NCI-H187 treated with DMSO at 0.1 percent for 48 hours (cell line): ENCODE measurements at places on chromosomes 12 and 14.
A peak's percentile ranks its signal among the peaks of the same experiment; 100 is the strongest.

- no peak for DNase-seq
Observed at GRCh38 chr14:71632440-71632946, 299.7 kb upstream of the RGS6 start.

DNA sequence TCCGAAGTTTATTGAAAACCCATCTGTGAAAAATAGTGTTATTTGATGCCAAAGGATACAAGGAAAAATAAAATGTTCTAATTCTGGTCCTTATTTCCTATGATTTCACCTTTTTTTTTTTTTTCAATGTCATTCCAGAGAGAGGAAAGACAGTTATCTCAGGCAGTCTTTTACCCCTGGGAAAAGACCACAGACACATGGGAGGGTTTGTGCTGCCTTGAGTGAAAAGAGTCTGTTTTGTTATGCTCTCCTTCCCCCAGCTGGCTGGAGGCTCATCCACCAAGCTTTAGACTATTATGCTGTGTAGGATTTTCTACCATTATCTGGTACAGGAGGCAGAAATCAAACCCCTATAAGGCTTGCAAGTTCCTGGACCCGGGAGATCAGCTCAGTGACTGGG is 151.8 kb downstream of the CRADD start:
- no peak for DNase-seq

DNA sequence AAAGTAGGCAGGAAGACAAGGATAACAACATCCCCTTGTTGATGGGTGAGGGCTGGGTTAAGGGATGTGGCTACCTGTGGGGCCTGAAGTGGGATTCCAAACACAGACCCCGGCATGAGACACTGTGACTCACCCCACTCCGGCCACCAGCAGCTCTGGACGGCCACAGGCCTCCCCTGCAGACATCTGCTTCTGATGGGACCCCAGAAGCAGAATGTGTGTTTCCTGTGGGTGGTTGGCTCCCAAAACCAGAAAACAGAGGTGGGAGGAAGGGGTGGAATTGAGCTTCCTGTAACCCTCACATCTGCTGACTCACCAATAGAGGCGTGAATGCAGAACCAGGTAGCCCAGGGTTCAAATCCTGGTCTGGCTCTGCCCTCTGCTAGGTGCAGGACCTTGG is 216.6 kb upstream of the PWP1 start:
- DNase-seq = no peak

GRCh38 chr14:41362139-41362538 is 244.5 kb upstream of the LRFN5 start:
- DNase-seq = no peak

GRCh38 chr12:86435053-86435452 is 178.9 kb upstream of the MGAT4C start:
- DNase-seq = no peak

GRCh38 chr14:95296966-95297365 is 22.7 kb downstream of the CLMN start:
- DNase-seq = no peak

GRCh38 chr12:105324704-105325103 is 5.8 kb upstream of the C12orf75 start:
- no peak for DNase-seq

- peak; percentile 83 for DNase-seq
Observed at GRCh38 chr12:57261428-57261865, 10.5 kb upstream of the STAC3 start.

DNA sequence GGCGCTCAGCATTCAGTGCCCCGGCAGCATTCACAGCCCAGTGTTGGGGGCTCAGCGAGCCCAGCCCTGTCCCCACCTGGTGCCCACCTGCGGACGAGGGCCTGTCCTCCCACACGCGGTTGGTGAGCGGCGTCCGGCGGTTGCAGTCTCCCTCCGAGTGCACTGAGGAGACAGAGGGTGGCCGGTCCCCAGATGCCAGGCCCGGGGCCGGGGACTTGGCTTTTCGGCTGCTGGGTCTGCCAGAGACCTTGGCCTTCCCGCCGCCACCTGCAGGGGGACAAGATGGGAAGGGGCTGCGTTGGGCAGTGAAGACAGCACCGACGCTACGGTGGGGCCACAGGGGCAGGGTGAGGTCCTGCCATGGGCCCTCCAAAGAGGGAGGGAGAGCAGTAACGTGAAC is 31.2 kb downstream of the RFLNA start:
- DNase-seq = no peak

DNA sequence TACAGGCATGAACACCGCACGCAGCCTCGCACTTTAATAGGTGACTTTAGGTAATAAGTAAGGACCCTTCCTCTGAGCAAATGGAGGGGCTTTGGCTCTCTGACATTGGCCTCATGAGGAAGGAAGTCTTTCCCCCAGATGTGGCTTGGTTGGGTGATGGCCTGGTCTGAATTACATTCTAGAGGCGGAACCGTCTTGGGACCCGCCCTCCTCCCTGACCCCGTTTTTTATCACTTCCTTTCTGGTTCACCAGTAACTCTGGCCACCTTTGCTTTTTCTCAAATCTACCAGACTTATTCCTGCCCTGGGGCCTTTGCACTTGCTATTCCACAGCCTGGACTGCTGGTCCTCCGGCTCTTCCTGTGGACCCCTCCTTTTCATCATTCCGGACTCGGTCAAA is 13.4 kb downstream of the ALDH2 start:
- no peak for DNase-seq

GRCh38 chr12:46659824-46660223 is 166.0 kb downstream of the SLC38A4 start:
- no peak for DNase-seq

GRCh38 chr14:54568821-54569595 is 2.1 kb downstream of the SAMD4A start:
- DNase-seq = no peak

DNA sequence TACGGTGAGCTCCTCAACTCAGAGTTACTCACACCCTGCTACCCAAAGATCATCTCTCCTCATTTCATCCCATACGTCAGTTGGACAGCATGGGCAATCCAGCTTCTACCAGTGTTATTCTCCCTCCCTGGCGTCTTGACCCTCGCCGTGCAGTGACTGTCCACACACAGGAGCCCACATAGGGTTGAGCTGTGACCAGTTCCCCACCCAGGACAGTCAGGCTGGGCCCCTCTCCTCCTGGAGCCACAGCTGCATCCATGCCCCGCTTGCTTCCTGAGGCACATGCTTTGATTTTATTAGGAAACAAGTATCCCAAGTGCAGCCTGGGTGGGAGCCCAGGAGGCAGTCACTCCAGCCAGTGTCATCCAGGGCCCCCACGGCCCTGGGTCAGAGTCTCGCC is 140.3 kb upstream of the SFSWAP start:
- DNase-seq = no peak

DNA sequence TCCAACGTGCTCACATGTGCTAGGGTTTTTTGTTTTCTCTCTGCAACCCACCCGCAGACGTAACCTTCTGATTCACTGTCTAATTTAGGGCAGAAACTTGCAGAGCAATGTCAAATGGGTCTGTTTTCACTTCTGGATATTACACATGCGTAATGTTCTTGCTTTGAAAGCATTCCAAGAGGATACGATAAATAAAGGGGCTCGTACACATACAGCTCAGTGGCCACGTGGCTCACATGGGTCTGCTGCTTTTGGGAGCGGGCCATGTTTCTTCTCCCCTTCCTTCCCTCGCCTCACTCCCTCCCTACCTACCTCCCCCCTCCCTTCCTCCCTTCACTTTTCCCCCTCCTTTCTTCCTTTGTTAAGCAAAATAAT is 23.4 kb downstream of the CACNA1C start:
- no peak for DNase-seq

GRCh38 chr14:98623788-98624415 is 648.1 kb downstream of the BCL11B start:
- no peak for DNase-seq

- no peak for DNase-seq
Observed at GRCh38 chr12:1758887-1759286, 61.5 kb upstream of the LRTM2 start.

- DNase-seq = no peak
Observed at GRCh38 chr14:64213086-64213485, 81.1 kb downstream of the ESR2 start.

- no peak for DNase-seq
Observed at GRCh38 chr14:76776428-76777251, 15.4 kb downstream of the VASH1 start.

GRCh38 chr14:97046967-97047366 is 249.8 kb downstream of the VRK1 start:
- DNase-seq = no peak

DNA sequence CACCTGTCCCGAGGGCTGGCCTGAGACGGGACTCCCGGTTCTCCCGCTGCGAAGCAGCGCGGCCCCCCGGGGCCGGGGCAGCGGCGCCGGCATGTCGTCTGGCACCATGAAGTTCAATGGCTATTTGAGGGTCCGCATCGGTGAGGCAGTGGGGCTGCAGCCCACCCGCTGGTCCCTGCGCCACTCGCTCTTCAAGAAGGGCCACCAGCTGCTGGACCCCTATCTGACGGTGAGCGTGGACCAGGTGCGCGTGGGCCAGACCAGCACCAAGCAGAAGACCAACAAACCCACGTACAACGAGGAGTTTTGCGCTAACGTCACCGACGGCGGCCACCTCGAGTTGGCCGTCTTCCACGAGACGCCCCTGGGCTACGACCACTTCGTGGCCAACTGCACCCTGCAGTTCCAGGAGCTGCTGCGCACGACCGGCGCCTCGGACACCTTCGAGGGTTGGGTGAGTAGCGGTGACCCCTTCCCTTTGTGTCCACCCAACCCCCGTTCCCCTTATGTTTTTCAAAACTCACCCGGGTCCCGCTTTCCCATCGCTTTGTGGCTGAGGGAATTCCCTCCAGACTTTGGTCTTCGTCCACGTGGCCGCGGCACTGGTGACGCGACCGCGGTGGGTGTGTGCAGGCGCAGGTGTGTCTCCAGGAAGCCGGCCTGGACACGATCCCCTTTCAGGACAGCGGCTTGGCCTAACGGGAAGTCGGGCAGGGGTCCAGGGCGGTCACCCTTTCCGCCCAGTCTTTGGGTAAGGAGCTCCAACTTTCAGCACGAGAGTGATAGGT is 826 bp downstream of the PRKCH start:
- DNase-seq = no peak

DNA sequence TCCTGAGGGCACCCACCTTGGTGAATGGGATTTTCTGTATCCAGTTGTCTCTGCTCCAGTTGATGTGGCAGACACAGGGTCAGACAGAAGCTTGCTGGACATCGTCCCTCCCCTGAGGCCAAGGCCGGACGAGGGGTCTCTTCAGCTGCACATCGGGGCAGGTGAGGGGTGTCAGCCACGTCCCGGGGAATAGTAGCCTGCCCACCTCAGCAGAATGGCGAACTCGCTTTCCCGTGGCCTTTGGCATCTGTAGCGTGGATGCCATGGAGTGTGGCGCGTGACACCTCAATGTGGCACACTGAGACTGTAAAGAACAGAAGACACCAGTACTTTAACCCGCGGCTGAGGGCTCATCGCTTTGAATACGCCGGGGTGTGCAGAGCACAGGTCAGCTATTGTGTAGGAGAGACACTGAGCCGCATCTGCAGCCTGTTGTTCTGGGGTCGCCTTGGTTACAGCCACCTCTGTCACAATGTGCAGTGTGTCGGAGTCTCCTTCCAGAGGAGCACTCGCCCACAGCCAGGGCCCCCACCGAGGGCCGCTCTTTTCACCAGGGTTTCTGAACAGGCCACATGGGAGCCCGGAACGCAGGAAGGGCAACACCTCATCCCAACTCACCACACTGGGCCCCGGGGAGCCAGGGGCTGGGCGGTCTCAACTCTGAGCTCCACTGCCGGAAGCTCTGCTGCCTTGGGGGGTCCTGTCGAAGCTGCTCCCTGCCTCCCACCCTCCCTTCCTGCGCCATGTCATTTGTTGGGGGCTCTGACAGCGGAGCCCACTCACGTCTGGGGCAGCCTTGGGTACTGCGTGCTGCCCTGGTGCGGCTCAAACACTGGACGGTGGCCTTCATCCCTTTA is 77.0 kb downstream of the ADGRD1 start:
- DNase-seq = no peak

DNA sequence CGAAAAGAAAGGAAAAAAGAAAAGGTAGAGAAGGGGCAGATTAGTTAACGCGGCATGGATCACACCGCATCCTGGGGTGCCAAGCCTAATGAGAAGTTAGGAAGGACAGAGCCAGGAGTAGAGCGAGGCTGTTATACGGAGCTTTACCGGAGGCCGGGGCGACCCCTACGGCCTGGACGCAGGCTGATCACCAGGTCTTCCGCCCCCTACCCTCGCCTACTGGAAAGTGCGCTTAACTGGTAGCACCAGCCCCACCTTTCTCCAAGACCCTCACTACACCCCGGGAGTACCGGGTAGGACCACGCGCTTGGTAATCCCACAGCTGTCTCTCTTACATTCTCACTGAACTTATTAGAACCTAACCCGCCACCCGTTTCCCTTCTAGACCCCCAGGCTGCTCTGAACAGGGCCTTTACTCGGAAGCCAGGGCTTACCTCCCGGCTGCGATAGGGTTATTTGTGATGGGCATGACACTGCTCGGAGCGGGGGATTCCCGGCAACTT is 33.8 kb downstream of the WBP11 start:
- DNase-seq = no peak

- no peak for DNase-seq
Observed at GRCh38 chr12:132523576-132524331, 33.8 kb downstream of the FBRSL1 start.

- DNase-seq = no peak
Observed at GRCh38 chr12:63802012-63802608, 22.4 kb downstream of the RXYLT1 start.

DNA sequence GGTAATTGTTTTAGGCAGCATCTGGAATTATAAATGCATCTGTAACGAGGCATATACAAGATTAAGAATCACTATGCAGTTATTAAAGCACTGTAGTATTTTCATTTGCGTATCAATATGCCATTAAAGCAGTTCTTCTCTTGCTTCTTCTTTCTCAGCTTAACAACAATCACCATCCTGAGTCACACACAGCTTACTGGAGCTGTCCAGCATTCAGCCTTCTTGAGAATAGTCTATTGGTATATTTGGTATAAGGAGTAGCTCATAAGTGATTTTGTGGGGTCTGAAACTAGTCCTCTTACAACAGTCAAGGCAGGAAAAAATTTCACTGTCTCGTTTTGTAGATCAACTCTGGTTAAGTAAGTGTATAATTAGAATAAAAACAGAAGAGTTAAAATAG is 523.0 kb upstream of the FOXG1 start:
- no peak for DNase-seq
